ENCODE measurements at places on chromosomes 5 and 9.

GRCh38 chr5:76479281-76479680, 76.2 kb downstream of the IQGAP2 start:
- no peak for DNase-seq

GRCh38 chr9:106693558-106693957, 169.4 kb upstream of the ZNF462 start:
- no peak for DNase-seq

GRCh38 chr5:41841325-41841724, 28.9 kb downstream of the OXCT1 start:
- no peak for DNase-seq

GRCh38 chr9:33791117-33791516, 4.2 kb upstream of the PRSS3 start:
- DNase-seq = no peak

DNA sequence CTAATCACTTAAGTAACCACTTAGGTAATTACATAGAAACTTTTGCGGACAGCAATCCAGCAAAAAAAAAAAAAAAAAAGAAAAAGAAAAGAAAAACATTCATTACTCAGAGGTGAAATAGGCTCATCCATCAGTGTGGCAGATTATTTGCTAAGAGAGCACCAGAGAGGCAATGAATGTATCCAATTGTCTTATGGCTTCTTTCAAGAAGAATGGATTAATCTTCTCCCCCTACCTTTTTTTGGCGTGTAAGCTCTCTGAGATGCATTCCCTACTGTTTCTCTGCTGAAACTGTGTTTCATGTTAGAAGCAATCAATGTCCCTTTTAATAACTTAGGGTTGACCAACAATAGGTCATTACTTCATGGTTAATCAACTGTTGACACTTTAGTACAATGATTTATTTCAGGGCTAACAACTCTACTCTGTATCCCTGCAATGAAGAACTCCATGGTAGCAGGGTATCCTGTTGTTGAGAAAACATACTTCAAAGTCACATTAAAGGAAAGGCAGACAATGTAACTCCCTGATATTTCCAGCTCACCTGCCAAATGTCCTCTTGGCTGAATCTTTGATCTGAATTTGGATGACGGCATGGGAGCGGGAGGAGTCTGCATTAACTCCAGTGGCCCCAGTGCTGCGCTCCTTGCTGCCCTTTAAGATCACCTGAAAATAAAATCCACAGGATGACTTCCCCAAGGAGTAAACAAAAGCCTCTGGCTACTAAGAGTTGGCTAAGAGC, 57.6 kb downstream of the KIF24 start:
- DNase-seq = no peak

GRCh38 chr5:178113141-178113787, at the start of gene N4BP3:
Gene N4BP3, plus strand, starts transcription at chr5:178113532. Its CDS starts 6,052 bp downstream, at chr5:178119584.
- DNase-seq = no peak

- DNase-seq = no peak
Measured at GRCh38 chr5:97388794-97389193, 205.7 kb upstream of the RIOK2 start.

DNA sequence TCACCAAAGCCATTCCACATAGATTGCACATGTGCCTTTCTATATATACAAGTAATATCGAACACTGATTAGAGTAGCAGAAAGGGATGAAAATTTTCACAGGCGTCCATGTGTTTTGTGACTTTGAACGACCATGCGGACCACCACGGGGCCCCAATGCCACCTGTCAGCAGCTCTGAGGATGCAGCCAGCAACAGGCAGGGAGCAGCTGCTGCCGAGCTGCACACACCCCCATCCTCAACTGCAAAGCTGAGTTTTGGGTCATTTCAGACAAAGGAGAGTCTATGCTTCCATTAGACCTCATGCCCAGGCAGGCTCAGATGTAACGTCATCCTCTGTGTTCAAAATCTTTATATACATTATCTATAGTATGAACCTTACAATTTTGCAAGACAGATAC, 503.8 kb downstream of the IRX1 start:
- DNase-seq = no peak

DNA sequence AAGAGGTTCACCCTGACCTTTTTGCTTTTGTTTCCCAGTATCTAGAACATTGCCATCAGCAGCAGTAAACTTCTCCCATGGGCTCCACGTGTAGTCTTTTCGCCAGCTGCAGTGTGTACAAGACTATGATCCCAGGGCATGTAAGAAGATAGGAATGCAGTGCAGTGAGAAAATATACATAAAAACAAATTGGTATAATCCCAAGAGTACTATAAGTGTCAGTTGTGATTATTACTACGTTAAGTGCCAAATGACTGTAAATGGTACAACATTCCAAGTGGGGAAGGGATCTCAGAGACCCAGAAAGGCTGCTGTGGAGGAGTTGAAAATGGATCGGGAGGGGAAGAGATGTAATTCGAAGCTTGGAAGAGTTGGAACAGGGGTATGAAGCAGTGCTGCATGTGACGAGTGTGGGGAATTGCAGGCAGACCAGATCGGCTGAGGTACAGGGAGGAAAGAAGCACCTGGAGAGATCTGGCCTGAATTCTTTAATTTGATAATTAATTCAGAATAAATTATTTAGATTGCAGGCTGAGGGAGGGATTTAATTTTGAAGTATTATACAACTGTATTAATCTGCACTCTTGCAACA, 95.1 kb downstream of the FBXL7 start:
- DNase-seq = no peak
